ENCODE measurements at places on chromosomes 2 and 18.

- no peak for DNase-seq
Observed at GRCh38 chr2:8653485-8653884, 28.4 kb upstream of the ID2 start.

- no peak for DNase-seq
Observed at GRCh38 chr18:3223356-3223755, 3.6 kb upstream of the MYOM1 start.

GRCh38 chr2:160252278-160252887, 52.3 kb upstream of the ITGB6 start:
- no peak for DNase-seq

DNA sequence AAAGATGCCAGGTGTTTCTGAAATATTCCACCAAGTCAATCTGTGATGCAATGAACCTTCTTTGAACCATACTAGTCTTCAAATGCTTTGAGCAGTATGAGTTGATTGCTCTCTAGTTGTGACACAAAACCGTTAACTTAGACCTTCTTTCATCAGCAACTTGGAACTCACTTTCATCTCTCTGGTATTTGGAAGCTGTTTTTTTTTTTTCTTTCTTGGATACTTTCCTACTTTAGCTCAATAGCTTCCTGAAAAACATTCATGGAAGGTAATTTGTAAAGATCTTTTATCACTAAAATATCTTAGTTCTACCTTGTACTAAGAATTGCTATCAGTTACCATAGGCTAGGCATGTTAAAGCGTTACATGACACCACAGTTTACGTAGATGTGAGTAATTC, 1071.9 kb upstream of the CHAC2 start:
- DNase-seq = no peak

DNA sequence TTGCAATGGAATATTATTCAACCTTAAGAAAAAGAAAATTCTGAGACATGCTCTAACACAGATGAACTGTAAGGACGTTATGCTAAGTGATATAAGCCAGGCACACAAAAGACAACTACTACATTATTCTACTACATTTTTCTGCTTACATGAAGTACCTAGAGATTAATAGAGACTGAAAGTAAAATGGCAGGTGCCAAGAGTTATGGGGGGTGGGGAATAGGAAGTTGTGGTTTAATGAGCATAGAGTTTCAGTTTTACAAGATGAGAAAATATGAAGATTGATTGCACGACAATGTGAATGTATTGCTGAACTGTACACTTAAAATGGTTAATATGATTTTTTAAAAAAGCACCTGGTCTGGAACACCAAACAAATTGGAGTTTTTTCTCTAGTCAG, 1231.6 kb upstream of the DDX18 start:
- DNase-seq = no peak

GRCh38 chr18:8942021-8942908, 160.2 kb upstream of the NDUFV2 start:
- DNase-seq = no peak

- DNase-seq = no peak
Observed at GRCh38 chr2:223096235-223096970, 44.4 kb downstream of the KCNE4 start.

- no peak for DNase-seq
Observed at GRCh38 chr2:119252186-119253113, 28.8 kb downstream of the STEAP3 start.

GRCh38 chr2:176178038-176178756, 10.3 kb upstream of the HOXD1 start:
- DNase-seq = no peak

DNA sequence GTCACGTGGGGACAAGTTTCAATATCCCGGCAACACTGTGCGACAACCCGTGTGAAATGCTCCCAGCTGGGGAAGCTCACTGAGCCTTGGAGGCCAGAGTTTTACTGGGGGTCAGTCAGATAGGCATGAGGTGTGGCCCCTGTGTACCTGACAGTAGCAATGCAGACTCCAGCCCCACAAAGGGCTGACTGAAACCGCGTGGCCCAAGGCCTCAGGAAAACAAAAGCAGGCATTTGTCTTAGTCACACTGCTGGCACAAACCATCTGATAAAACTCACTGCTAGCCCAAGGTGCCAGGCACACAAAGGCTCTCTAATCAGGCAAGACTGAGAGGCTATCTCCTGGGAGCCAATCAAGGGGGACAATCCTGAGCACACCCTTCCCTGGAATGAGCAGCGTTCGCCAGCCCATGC, 786.6 kb upstream of the RAB6C start:
- DNase-seq = no peak
